ENCODE measurements at places on chromosomes 11 and 22.

DNA sequence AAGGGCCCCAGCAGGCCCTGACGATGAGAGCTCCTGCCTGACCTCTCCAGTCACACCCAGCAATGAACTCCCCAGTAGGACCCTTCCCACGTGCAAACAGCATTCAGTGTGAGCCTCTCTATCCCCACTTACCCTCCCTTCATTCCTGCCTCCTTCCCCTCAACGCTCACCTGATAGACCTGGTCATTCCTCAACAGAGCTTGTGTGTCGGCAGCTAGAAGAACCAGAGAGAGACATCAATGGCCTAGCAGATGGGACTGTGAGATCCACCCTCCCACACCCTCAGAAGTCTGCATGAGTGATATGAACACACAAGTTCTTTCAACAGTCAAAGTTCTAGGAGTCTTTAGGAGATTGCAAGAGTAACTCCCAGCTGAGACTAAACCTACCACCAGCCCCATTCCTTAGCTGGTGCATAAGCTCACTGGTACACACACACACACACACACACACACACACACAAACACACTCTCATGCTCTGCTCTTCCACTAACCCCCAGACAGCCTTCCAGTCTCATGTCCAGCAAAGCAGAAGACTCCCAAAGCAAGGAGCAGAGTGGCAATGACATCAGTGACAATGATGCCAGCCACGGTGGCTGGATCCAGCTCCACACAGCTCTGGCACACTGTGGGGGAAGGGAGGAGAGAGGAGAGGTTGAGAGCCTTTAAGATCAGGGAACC lies 3.1 kb downstream of the CD3D start:
- DNase-seq: no peak

DNA sequence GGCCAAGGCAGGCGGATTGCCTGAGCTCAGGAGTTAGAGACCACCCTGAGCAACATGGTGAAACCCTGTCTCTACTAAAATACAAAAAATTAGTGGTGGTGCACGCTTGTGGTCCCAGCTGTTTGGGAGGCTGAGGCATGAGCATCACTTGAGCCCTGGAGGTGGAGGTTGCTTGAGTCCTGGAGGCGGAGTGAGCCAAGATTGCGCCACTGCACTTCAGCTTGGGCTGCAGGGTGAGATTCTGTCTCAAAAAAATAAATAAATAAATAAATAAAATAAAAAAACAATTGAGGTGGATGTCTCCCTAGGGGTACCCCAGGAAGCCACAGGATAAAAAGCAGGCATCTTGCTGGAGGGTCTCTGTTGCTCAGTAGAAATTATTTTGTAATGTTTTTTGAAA lies 14.1 kb downstream of the PTPRJ start:
- no peak for DNase-seq

DNA sequence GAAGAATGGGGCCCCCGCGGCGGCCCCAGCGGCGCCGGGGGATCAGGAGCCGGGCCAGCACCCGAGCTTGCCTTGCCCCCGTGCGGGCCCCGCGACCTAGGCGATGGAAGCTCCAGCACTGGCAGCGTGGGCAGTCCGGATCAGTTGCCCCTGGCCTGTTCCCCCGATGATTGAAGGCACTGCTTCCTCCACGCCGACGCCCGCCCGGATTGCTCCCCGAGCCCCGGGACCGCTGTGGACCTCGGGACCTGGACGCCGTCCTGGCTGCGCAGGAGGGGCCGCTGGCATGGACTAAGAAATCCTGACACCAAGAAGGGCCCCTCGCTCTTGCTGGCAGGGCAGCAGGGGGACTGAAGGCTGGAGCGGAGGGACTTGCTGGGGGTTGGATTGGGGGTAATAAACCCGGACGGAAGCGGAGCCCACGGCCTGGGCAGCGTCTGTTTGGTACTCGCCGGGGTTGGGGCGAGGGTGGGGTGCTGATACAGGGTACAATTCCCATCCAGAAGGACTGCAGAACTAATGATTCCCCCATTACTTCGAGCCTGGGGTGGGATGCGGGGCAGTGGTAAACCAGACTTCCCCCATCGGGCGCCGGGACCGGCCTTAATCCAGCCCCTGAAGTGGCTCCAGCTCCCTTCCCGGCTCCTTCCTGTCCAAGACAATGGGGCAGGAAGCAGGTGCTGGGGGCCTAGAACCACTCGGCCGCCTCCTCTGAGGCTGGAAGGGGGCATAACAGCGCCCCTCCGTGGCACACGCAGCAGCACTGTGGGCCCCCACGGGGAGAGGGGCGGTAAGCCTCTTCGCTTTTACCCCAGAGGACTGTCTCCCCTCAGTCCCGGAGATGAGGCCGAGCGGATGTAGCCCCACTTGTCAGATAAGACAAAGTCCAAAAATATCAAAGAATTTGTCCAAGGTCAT lies 1.0 kb downstream of the CCDC85B start:
- DNase-seq: no peak

DNA sequence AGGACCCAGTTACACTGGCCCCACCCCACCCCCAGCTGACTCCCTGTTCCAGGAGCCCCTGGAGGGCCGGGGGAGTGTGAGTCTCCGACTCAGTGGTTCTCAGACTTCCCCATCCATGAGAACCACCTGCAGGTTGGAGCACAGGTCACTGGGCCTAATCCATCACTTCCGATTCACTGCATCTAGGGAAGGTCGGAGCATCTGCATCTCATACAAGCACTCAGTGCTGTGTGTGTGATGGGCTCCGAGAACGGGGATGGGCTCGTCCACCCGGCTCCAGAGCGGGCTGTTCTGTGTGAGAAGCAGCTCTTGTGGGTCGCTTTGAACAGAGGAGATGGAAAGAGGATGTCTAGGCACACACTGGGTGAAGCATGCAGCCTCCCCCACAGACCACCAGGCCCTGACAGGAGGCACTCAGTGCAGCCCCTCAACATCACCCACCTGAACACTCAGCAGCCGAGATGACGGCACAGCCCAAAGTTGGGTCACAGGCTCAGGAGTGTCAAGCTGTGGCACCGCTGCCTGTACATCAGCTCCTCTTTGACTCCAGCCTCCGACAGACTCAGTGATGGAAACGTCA lies 541.4 kb downstream of the BRD1 start:
- no peak for DNase-seq

DNA sequence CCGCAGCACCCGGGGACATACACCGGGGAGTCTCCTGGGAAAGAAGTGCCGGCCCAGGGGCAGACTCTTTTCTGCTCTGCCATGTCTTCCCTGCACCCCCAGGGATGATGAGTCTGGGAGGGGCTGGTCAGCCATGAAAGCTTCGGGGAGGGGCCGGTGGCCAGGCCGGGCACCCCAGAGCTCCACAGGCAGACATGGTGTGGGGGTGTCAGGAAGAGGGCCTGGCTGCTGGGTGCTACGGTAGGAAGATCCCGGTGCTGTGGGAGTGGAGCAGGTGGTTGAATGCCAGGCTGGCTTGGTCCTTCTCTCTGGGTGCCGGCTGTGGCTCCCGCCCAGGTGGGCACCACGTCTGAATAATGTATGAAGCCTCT lies 17.4 kb downstream of the LSP1 start:
- no peak for DNase-seq

Measured in activated naive CD4-positive, alpha-beta T cell (primary cell).